Stimulated activated CD4-positive, alpha-beta T cell treated with anti-CD3 and anti-CD28 coated beads, Interleukin-4, amount 100 ng/mL, for 4 hours (primary cell): ENCODE measurements at places on chromosomes 11 and 22.

DNA sequence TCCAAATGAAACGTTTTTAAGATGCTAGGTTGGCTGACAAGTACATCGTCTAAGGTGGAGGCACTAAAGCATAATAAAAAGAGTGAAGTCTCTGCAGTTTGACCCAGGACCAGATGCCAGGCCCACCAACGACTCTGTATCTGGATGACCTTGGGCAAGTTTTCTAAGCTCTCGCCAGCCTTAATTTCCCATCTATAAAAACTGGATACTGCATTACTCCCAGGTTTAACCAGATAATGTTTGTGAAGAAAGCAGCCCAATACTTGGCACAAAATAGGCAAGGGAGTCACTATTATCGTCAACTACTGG is 49.0 kb downstream of the FAM83F start:
- no peak for DNase-seq

- DNase-seq, result no peak
Measured at GRCh38 chr22:28594797-28595462, 84.7 kb downstream of the TTC28 start.

- no peak for DNase-seq
Measured at GRCh38 chr11:6397636-6398035, 7.4 kb downstream of the SMPD1 start.

DNA sequence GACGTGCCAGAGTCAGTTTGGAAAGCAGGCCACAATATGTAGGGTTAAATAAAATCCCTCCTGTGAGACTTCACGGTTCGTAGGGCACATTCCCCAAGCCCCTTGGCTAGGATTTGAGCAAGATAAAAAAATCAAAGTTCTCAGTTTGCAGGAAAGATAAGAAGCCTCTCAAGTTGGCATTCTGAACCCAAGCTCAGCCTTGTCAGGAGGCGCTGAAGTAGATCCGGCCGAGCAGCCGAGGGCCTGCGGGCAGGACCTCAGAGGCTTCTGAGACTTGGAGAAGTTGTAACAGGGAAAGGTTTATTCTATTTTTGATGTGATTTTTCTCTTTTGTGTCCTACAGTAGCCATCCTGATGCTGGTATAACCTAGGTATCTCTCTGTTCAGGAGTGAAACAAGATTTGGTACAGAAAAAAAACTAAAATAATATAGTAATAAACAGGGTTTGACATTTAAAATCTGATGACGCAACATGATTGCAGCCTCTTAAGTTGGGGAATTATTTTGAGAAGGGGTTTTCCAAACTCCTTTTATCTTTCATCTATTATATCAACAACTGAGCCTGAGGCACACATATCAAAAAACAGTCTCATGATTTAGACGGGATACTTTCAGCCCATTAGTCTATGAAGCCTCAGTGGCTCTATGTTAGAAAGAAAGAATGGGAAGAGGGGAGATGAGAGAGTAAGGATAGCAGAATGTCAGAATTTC is 10.1 kb downstream of the PATE2 start:
- DNase-seq, result no peak

DNA sequence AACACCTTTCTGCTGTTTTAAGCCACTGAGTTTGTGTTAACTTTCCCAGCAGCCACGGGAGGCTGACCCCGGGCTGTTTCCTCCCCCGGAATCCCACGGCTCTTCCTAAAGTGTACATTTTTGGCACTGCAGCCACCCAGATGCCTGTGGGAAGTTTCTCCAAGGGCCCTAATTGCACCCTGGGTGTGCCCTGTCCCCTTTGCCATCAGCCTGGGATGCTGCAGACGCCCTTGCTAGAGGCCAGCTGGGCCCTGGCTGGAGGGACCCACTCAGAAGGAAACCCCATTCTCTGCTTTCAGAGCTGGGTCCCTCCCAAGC is 883.3 kb downstream of the BRD1 start:
- no peak for DNase-seq

GRCh38 chr22:24417200-24417599 is 10.2 kb upstream of the ADORA2A start:
- DNase-seq, result no peak

DNA sequence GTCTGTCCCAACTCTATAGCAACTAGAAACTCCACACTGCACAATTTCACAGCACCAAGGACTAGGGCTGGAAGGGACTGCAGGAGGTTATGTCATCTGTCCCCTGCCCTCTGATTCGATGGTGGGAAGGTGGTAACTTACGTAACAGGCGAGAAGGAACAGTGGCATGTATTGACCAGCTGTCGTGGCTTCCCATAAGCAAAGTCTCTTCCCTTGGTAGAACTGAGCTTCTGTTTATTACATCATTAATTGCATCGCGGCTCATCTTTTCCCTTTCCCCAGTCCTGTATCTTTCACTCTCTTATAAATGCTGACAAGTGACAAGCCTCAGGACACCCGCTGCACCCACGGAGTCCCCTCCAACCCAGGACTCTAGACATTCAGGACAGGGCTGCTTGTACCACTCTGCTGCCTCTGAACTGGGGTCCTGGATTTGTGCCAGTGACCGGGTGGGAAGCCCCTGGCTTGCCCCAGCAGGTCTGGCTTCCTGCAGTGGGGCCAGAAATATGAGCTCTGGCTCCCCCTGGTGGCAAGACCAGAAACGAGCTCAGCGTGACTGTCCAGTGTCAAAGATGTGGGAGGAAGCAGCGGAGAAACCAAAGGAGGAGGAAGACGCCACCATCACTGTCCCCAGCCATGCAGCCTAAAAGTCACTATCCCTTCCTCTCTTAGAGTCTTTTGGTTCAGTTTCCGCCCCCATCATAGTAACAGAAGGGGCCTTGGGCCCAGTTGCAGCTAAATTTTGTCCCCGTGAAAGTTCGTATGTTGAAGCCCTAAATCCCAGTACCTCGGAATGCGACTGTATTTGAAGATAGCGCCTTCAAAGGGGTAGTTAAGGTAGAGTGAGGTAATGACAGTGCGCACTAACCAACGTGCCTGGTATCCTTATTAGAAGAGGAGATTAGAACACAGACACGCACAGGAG is 84.5 kb downstream of the ISX start:
- DNase-seq, result peak; percentile 55

- DNase-seq, result no peak
Measured at GRCh38 chr11:90737444-90738050, 514.7 kb upstream of the CHORDC1 start.

DNA sequence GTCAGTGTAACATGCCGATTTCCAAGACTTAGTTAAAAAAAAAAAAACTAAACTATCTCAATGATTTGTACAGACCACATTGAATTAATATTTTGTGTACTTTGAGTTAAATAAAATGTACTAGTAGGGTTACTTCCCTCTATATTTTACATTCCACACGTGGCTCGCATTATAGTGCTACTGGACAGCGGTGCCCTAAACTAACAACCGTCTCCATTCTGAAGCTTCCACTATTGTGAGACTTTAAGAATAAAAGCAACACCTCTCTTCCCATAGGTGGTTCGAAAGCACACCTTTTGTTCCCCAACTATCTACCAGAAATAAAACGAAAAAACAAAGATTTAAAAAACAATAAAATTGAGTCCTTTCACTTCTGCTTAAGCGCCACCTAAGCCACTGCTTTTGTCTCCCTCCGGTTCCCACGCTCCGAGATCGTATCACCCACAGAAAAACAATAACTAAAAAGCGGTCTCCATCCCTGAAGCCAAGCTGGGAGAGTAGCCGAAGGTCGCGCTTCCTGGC is 380 bp upstream of the TTC17 start:
- DNase-seq, result no peak

DNA sequence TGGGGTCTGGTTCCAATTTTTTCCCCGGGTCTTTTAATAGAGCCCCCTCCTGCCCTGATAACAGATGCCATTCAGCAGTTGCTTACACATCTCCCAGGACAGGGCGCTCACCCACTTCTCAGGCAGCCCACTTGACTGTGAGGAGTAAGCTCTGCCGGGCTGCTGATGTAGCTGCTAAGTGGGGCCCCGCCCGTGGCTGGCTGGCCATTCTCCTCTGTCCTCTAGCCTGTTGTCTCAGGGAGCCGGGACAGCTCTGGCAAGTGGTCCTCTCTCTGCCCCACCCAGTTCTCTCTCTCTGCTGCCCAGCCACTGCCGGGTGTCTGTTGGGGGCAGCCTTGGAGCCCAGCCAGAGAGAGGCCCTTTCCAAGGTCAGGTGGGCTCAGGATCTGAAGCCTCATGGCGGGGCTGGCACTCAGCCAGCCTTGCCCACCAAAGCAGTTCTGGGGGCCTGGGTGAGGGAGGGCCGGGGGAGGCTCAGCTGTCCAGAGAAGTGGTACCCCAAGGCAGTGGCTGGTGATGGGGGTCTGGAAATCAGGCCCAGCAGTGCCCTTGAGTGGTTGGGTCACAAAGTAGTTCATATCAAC is 8.9 kb downstream of the KCNJ4 start:
- DNase-seq, result no peak

DNA sequence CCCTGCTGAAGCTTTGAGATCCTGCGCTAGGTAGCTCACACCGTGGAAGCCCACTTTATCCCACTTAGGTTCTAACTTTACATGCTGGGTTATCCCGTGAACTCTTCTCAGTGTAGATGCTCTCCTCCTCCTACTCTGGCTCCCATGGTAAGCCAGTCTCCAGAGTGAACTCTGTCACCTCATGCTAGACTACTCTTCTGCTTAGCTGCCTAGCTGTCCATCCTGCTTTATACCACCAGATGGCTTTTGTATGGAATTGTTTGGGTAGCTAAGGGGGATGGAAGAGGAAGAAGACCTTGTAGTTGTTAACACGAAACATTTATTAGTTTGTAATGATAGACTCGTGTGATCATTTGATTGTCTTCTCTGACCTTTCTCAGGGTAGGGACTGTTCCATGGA is 46.8 kb downstream of the EMSY start:
- no peak for DNase-seq

DNA sequence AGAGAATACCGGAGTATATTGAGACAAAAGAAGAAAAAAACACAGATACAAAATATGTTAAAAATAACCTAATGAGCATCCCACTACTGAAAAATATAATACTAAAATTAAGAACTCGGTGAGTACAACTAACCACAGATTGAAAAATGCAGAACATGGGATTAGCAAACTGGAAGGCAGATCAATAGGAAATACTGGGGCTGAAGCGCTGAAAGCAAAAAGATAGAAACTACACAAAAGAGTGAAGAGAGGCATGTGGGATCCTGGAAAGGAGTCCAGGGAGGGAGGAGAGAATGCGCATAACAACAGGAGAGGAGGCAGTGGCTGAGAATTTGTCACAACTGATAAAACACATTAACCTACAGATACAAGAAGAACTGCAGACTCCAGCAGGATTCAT is 159.3 kb downstream of the EFCAB6 start:
- DNase-seq, result no peak

GRCh38 chr22:49488943-49489342 is 338.7 kb downstream of the BRD1 start:
- no peak for DNase-seq

- no peak for DNase-seq
Measured at GRCh38 chr22:28366856-28367255, 312.8 kb downstream of the TTC28 start.

DNA sequence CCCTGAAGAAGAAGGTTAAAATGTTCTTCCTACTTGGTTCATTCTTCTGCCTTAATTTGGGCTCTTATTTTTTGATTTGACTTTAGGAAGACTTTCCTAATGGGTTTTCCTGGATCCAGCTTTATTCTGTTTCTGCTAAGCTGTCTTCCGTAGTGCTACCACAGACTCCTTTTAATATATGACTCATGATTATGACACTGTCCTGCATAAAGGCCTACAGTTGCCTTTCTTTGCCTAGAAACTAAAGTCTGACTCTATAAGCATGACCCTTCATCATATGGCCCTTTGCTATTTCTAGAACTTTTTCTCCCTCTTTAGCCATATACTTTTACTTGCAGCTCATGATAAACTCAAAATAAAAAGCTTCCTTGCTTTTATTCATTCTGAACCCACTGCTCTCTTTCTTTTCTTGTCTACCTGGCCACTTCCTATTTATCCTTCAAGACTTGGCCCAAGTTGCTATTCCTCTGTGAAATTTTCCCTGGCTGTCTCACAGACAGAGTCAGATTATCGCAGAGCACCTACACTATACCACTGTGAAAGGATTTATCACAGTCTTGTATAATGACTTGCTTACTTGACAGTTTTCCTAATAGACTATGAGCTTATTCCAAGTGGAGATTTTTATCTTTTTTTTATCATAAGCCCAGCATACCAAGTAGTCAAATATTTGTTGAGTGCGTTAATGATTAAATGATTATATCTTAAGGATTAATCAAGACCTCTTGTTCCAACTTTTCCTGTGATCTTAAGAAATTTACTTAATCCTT is 24.7 kb downstream of the TBCEL start:
- DNase-seq, result no peak

GRCh38 chr11:93608364-93608763 is 53.1 kb upstream of the CEP295 start:
- DNase-seq, result no peak
